Activated CD4-positive, alpha-beta T cell treated with anti-CD3 and anti-CD28 coated beads, Interleukin-2, amount 10 ng/mL, durations not matched to agents 24 days and 14 days (primary cell): ENCODE measurements at places on chromosomes 16 and 17. TPM values are rescaled to one million over a fixed set of nuclear protein-coding genes. Genes with fewer than 3 reads are reported as not detected.

The CMTM2 gene
- total RNA-seq = 0.51 and 0.95 TPM in 2 replicates

DNA sequence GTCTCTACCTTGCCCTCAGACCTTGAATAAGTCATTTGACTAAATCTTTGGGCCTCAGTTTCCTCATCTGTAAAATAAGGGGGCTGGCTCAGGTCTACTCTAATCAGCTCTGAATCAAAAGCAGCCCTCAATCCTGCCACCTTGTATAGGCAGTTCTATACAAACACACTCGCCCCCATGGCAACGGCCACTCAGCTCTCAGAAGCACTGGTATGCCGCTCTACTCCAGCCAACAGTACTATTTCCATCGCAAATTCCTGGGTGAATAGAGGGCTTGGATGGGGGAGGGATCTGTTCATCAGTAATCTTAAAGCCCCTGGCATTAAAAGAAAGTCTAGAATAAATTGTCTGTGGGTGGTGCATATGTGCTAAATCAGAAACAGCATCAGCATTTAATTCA is 21.2 kb upstream of the TAOK1 start:
- DNase-seq = no peak

GRCh38 chr17:12790249-12791106 is 1.2 kb downstream of the ARHGAP44 start:
- DNase-seq = no peak

The NOS2 gene
- 0.05 TPM in 1 of 2 replicates, not detected in the other for total RNA-seq

The CD7 gene
- total RNA-seq = 413 and 415 TPM in 2 replicates

DNA sequence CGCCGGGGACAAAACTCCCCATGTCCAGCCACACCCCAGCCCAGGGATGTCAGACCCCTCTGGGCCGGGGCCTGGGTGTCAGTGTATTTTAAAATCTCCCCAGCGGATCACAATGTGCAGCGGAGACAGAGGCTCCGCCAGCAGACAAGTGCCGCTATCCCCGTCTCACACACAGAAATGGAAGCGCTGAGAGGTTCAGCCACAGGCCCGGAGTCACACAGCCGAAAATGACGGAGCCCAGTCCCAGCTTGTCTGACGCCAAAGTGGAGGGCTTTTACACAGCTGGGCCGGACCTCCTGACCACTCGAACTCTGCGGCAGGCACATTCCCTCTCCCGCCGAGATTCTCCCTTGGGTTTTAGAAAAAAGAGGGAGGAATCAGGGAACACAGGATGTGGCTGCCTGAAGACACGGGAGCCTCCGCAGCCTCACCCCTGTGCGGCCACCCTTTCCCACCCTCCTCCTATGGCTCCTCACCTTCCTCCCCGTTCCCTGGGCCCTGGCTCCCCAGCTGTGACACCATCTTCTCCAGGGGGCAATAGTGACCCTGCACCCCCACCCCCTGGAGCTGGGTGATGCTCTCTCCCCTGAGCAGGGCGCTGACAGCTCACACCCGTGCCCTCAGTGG is 6.8 kb upstream of the OSGIN1 start:
- DNase-seq = no peak

- DNase-seq = no peak
Measured at GRCh38 chr16:5874899-5875298, 777.3 kb upstream of the EEF2KMT start.

GRCh38 chr17:2591040-2591640 is 2.3 kb upstream of the PAFAH1B1 start:
- DNase-seq = no peak

DNA sequence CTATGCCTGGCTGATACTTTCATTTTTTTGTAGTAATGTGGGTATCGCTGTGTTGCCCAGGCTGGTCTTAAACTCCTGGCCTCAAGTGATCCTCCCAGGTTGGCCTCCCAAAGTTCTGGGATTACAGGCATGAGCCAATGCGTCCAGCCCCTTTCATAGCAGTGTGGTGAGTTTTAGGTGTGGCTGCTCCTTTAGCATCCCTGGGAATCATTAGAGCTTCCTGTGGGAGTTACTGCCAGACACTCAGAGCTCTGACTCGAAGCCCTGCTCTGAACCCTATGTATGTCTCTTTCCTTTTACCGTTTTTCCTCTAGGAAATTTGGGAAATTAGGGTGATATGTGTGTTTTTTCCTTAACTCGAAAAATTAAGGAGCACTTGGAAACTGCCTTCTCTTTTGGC is 44.5 kb downstream of the NDE1 start:
- no peak for DNase-seq

DNA sequence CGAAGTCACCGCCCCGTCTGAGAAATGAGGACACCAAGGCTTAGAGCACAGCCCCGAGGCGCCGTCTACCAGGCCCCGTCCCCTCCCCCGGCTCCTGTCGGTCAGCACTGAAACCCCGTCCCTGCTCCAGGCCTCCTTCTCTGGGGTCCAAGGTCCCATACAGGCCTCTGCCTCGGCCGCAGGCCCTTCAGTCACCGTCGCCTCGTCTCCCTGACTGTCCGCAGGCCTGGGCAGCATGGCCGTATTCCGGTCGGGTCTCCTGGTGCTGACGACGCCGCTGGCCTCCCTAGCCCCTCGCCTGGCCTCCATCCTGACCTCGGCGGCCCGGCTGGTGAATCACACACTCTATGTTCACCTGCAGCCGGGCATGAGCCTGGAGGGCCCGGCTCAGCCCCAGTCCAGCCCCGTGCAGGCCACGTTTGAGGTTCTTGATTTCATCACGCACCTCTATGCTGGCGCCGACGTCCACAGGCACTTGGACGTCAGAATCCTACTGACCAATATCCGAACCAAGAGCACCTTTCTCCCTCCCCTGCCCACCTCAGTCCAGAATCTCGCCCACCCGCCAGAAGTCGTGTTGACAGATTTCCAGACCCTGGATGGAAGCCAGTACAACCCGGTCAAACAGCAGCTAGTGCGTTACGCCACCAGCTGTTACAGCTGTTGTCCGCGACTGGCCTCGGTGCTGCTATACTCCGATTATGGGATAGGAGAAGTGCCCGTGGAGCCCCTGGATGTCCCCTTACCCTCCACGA is 617 bp downstream of the COASY start:
- no peak for DNase-seq

DNA sequence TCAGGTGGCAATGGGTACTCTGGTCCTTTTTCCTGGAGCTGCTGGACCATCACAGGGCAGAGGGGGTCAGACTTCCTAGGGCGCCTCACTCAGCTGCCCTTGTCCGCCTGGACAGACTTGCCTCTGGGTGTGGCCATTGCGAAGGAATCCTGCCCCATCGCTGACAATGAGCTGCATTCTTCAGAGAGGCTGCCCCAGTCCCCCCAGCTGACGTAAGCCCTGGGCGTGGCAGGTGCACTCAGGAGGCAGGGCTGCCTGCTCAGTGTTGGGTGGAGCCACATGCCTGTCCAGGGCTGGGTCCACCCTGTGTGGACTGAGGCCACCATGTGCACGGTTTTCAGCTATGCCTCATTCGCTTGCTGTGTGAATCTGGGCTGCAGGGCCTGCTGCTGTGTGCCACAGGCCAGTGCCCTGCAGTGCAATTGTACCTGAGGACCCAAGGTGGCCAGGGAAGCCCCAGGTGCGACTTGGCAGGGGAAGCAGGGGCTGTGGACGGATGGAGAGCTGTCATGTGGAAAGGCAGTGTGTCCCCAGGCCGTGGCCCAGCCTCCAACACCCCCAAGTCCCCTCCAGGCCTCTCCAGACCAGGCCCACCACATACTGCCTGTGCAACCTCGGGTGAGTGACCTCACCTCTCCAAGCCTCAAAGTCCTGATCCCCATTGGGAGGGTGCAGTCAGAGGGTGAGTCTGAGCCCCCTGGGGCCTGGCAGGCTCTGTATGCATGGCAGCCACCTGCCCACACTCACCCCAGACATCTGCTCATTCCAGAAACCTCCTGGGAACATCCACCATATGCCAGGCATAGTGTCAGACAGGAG is 14.0 kb upstream of the MPRIP start:
- no peak for DNase-seq

GRCh38 chr17:59754552-59754951 is 47.1 kb downstream of the VMP1 start:
- DNase-seq = peak; percentile 73

- no peak for DNase-seq
Measured at GRCh38 chr16:77450790-77451487, 16.1 kb upstream of the ADAMTS18 start.

The IGFALS gene
- 0.12 TPM in 1 of 2 replicates, not detected in the other for total RNA-seq

DNA sequence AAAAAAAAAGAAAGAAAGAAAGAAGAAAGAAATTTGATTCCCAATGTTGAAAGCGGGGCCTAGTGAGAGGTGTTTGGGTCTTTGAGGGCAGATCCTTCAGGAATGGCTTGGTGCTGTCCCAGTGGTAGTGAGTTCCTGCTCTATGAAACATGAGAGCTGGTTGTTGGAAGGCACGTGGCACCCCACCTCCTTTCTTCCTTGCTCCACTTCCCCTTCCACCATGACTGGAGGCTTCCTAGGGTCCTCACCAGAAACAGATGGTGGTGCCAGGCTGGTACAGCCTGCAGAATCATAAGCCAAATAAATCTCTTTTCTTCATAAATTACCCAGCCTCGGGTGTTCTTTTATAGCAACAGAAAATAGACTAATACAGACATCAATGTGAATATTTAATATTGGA is 147.3 kb upstream of the KCNJ18 start:
- no peak for DNase-seq

GRCh38 chr17:68457168-68457538 is at the start of gene WIPI1:
Gene WIPI1 (minus strand): TSS chr17:68457496. CDS start chr17:68457421, 75 bp downstream.
- DNase-seq = peak; percentile 87

DNA sequence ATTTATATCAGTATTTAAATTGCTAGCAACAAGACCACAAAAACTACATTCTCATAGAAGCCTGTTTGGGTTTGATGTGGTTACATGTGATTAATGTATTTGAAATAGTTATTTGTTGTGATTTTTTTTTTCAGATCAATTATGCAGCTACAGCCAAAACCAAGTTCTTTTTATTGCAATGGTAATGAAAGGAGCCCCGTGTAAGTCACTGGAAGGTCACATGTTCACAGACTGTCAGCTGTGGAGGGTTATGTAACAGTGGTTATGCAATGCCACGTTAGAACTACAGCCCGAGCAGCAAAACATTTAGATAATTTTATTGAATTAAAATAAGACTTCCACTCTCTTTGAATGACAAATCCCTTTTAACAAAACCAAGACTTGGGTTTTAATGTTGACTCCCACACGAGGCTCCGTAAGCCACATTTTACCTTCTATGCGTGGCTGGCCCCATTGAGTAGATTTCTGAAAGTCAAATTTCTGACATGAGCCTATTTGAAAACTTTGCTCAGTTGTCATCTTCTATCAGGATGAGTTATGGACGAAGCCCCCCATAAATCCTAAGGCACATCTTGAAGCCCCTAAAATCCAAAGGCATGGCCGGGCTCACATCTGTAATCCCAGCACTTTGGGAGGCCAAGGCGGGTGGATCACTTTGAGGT is 41.8 kb upstream of the SEC14L1 start:
- no peak for DNase-seq

DNA sequence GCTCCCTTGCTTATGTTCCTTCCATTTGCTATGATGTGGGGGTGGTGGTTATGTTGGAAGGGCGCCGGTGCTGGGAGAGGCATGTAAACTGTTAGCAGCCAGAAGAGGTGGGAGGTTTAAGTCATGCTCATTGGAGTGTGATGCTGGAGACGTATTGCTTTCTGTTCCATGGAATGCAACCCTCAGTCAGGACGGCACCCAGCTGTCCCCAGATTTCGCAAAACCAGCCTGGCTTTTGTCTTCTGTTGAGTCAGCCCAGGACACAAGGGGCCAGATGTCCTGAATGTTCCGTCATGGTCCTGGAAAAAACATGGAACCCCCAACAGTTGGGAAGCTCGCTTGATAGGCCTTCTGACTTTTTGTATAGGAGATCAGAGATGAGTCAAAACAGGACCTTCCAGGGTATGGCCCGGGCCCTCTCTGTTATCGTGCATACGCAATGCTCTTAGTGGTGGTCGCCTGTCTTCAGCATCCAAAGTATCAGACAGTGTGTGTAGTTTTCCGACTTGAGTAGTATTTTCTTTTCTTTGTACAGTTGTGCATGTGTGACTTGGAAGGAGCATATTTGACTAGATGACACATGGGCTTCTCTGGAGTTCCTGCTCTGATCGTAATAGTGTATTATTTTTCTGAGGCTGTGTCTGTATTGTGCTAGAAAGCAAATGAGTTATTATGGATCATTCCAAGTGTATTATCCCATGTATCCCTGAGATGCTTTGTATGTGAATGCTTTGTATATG is 201.9 kb downstream of the SNX29 start:
- DNase-seq = no peak

The CCDC40 gene
- 0.37 and 0.54 TPM in 2 replicates for total RNA-seq

DNA sequence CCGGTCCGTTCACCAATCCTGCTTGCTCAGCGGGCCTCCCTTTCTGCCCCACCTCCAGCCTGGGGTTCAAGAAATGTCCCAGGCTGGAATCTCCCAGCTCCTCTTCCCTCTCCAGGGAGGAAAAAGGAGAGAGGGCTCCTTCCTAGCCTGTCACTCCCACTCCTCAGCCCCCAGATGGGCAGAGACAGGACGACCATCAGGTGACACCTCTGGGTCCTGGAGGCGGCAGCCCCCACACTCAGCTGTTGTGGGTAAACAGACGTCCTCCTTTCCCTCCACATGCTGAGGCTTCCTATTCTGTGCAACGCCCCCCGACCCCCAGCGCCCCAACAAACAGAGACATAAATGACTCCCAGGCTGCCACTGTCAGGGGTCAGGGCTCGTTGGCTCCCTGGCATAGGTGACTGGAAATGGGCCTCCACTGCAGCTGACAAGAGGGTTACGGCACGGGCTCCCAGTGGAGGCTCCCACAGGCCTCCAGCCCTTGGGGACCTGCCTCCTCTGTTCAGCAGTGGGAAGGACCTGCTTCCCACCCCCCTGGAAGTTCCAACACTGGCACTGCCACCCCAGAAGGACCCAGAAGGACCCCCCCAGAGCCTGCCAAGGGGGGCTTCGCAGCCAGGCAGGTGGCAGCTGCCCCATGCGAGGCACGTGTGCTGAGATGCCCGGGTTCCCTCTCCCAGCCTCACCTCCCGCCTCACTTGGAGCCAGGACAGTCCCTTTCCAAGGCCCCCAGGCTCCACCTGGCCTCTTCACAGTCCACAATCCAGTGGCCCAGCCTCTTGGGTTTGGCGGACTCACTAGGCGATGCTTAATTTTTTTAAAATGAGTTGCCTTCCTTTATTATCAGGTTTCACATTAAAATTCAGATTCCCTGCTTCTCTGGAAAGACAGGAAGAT is 232.3 kb downstream of the KATNIP start:
- DNase-seq = no peak

DNA sequence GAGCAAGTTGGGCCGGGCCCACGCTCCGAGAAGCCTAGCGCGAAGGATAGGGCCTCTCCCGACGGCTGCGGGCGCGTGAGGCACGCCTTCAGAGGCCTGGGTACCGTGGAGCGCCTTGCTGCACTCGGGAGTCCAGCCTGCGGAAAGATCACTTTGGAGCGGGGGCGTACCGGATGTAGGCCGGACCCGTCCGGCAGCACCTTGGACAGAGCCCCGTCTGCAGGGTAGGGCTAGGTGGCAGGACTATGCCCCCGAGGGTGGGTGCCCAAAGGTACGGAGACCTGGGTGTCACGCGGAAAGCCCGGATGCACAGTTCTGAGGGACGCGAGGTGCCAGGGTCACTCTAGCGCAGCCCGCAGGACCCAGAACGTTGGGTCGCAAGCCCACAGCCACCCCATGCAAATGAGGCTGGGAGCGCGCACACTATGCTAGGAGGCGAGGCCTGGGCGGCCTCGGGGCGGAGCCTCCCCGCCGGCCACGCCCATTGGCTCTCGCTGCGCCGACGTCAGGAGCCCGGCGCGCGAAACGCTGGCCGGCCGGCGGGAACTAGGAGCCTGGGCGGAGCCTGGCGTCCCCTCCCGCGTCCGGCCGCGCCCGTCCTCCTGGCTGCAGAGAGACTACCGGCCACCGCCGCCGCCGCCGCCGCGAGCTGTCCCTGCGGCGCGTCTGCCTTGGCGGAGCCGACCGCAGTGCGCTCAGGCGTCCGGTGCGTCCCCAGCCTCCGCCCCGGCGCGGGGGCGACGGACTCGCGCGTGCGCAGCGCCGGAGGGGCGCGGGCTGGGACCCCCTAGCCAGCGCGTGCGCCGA is at the start of gene PAQR4:
Gene PAQR4 (plus strand): TSS at position 611 of the 807 bp plus-strand sequence. CDS start 327 bp downstream, outside the sequence.
- peak; percentile 97 for DNase-seq
